ENCODE measurements at places on chromosomes 2 and 18.

GRCh38 chr18:55861266-55861665, 273.3 kb upstream of the TCF4 start:
- no peak for DNase-seq

- DNase-seq: peak; percentile 67
Measured at GRCh38 chr18:13823707-13824395, at the start of gene MC5R. Gene MC5R (plus strand): TSS chr18:13824149. CDS start chr18:13825766, 1,617 bp downstream.

- peak; percentile 55 for DNase-seq
Measured at GRCh38 chr2:102251042-102251848, 60.1 kb upstream of the IL1RL1 start.

DNA sequence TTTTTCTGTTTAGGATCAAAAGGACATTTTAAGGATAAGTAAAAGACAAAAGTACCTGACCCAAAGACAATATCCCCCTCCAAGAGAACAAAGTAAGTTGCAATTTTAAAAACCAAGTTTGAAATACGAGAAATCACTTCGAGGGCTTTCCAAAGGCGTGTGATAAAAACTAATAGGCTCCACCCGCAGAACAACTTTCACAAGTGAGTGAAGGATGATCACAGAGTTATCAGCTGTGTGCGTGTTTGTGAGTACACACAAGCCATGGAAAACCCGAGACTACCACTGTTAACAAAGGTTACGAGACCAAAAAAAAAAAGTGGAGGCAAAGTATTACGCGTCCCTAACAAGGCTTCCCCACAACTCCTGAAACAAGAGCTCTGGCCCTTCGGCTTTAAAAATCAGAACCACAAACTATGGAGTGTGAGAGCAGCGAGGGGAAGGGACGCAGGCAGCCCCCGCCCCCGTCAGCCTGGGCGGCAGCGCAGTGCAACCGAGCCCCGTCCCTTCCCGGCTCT, 719 bp downstream of the SMAD2 start:
- DNase-seq: no peak

DNA sequence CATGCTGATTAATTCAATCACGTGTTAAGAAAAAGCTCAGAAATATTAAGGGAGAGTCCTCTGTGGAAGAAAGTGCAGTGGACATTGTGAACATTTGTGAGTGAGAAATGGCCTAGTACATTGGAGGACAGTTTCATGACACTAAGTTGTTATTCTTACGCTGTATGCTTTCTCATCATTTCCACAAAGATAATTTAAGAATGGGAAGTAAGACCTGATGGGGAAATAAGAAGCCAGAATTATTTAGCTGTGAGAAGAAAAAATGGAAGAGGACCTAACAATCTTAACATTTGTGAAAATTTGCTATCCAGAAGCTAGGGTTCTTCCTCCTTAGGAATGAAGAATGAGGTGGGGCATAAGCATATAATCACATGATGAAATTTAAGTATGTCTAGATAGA, 15.2 kb upstream of the RAPH1 start:
- no peak for DNase-seq

DNA sequence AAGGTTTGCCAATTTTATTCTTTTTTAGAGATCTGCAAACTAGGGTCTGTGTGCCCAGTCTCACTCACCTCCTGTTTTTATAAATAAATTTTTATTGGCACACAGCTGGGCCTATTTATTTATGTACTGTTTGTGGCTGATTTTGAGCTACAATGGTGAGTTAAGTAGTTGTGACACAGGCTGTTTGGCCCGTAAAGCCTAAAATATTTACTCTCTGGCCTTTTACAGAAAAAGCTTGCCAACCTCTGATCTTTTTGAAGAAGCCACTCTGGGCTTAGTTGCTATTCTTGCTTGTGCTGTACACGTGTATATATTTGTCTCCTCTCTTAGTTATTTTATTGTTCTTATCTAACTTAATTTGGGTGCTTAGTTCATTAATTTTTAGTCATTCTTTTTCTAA, 14.5 kb downstream of the NAB1 start:
- DNase-seq: no peak

GRCh38 chr2:54632733-54633692, 90.4 kb upstream of the EML6 start:
- DNase-seq: no peak

GRCh38 chr2:554444-554843, 122.8 kb downstream of the TMEM18 start:
- DNase-seq: no peak

DNA sequence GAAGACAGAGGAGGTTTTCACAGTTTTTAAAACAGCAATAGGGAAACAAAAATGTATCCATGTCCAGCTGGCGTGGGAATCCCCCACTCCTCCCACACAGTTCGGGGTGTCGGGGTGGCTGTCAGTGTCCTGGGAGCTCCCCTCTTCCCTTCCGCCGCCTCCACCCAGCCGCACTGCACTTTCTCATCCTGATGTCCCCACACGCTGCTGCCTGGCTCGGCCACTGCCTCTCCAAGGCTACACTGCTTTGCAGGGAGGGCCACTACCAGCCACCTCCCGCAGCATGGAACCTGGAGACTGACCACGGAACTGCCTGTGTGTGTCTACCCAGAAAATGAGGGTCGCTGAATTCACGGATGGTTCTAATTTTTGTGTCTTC, 138.7 kb upstream of the CTDP1 start:
- peak; percentile 18 for DNase-seq

GRCh38 chr2:39981883-39982311, 202.8 kb upstream of the THUMPD2 start:
- DNase-seq: peak; percentile 49

DNA sequence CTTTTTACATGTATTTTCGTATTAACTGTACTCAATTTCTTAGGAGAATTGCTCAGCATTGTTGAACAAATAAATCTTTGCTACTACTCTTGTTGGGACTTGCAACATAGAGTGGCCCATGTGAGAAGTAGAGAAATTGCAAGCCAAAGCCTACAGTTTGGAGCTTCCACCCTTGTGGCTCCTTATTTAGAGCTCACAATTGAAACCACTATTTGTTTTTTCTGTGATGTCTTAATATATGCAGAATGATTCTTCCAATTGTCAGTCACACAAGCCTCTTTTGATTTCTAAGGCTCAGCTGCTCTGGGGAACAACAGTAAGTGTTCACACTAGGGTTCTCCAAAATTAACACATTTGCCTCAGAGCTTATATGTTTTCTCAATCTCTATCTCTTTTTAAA, 60.2 kb upstream of the GALNT13 start:
- no peak for DNase-seq
